ENCODE measurements at places on chromosomes 2 and 18.

- no peak for DNase-seq
Measured at GRCh38 chr2:9637330-9637729, 6.5 kb upstream of the YWHAQ start.

DNA sequence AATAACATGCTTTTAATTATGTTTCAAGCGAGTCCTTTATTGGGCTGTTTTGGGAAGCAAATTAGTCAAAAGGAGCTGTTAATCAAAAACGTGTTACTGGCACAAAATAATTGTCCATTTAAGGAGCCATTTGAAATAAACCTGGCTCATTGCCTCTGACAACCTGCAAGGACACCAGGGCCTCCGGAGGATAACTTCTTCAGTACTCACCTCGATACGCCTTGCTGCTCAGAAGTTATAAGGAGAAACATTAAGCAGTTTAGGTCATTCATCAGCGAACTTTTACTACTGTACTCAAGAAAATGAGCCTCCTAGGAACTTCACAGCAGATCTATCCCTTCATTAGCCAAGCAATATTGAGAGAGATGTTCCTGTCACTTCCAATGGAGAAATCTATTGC, 1579.2 kb upstream of the ACVR2A start:
- DNase-seq: no peak

GRCh38 chr18:47036927-47037578, 1.6 kb upstream of the ELOA2 start:
- no peak for DNase-seq

DNA sequence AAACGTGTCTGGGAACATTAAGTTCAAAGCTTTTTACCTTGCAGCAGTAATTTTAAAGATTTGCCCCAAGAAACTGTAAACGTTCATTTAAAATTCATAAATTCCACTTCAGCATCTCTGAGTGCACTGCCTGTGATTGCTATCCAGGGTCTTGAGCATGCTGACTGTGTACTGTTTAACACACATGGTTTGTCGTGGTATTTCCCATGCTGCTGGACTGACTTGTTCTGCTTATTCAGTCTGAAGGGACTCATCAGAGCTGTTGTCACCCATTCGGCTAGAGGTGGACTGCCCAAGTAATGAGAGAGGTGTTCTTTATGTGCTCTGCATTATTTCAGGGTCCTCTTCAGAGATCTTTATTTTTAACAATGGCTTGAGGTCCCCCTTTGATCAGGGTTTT, 53.1 kb downstream of the RHBDD1 start:
- no peak for DNase-seq

GRCh38 chr2:61549546-61549945, 11.4 kb upstream of the XPO1 start:
- DNase-seq: no peak

DNA sequence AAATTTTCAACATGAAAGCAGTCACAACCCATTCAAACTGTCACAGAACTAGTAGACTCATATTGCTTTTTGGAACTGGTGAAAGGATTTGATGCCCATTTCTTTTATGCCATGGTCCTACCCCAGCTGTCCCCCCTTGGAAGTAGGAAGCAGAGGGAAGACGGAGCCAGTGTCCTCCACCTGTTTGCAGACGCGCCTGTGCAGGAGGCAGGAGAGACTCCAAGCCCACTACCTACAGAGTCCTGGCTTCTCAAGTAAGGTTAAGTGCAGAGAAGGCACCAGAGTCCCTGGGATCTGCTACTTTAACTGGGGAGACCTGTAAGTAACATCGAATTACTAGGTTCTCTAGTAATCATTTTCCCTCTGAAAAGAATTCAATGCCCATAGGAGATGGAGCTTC, 32.7 kb upstream of the DNMT3A start:
- no peak for DNase-seq

DNA sequence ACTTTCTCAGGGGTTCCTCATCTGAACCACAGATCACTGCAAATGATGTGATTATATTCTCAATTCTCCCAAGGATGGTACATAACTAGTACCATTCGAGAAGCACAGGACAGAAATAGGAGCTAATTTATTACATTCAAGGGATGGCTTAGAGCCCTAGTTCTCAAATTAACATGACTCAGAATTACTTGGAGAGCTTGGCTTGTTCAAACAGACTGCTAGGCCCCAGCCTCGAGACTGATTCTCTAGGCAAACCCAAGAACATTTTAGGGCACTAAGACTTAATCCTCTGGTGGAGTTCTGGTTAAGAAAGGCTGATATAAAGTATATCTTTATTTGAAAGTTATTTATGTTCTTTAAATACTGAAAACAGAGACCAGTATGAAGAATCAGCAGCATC, 35.8 kb downstream of the HIBCH start:
- DNase-seq: no peak

GRCh38 chr2:41320491-41320890, 727.3 kb upstream of the PKDCC start:
- no peak for DNase-seq

GRCh38 chr2:84996909-84997308, 25.9 kb downstream of the KCMF1 start:
- DNase-seq: no peak

GRCh38 chr18:9474108-9474982, 968 bp upstream of the RALBP1 start:
- DNase-seq: no peak

DNA sequence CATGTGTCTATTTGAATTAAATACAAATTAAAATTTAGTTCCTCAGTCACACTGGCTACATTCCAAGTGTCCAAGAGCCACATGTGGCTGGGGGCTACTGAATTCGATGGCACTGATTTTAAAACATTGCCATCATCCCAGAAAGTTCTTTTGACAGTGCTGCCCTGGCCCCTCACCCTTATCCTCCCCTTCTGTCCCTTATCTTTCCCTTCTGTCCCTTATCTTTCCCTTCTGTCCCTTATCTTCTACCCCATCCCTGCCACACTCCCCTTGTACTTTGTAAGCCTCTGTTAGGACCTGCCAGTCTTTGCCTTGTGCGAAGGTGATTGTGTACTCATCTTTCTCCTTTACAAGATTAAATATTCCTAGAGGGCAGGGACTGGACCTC, 85.2 kb downstream of the DNMT3A start:
- DNase-seq: no peak

GRCh38 chr2:156745619-156746018, 309.4 kb downstream of the GPD2 start:
- DNase-seq: no peak

All from stimulated activated CD4-positive, alpha-beta T cell treated with anti-CD3 and anti-CD28 coated beads, Interleukin-4, amount 100 ng/mL, for 48 hours (primary cell).